ENCODE measurements at places on chromosomes 5 and 9.

DNA sequence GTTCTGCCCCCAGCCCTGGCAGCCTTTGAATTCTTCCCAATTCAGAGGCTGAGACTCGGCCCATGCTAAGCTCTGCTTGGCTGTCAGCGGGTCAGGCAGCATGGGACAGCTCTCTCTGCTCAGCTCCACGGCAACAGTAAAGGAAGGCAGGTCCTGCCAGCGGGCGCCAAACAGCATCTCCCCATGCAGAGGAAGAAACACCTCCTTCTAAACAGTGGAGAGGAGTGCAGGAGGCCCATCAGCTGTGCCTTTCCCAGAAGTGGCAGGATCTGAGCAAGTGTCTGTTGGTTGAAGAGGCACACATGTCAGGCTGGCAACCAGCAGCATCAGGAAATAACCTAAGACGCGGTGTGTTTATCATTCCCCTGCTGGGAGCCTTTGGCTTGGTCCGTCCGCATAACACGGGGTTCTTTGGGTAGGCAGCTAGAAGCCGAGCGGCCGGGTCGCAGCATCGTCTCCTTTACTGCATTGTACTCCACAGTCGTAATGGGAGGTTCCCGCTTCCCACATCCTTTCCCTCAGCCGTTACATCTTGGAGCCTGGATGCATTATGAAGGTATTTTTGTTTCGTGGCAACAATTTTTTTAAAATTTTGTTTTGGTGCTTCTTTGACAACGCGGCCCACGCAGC, 42.7 kb upstream of the NCS1 start:
- DNase-seq: no peak

DNA sequence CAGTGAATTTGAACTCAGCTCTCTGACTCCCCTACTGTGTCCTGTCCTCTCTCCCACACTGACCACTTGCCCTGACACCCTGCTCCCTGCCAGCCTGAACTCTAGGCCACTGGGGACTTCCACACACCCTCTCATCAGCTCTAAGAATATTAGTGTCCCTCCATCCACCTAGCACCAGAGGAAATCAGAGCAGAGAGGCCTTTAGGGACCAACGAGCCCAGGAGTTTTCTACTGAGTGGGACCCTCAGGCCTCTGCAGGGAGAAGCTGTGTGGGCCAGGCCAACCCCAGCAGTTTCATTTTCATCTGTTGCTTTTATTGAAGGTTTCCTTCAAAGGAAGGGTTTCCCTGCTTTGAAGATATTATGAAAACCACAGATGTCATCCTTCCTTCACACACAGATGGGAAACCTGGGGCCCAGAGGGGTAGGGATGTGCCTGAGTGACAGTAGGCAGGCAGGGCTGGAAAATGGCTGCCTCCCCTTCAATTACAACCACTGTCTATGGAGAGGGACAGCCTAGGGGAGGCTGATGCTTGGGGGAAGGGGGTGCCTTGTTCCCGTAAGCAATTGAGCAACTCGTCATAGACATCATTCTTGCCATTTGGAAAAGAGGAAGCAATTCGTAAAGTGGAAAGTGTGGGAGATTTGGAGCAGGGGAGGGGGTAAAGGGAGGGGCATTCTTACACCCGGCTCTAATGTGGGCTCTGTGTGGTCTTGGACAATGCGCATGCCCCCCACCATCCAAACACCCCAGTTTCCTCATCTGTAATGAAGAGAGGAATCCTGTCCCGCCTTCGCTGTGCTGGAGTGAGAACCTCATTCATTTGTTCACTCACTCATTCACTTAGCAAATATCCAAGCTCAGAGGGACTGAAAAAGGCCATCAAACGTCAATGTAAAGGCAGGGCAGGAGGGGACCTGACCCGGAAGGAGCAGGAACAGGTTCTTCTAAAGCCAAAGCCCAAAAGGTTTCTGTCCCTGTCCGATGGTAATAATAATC, 3.9 kb downstream of the GLIPR2 start:
- peak; percentile 43 for DNase-seq

DNA sequence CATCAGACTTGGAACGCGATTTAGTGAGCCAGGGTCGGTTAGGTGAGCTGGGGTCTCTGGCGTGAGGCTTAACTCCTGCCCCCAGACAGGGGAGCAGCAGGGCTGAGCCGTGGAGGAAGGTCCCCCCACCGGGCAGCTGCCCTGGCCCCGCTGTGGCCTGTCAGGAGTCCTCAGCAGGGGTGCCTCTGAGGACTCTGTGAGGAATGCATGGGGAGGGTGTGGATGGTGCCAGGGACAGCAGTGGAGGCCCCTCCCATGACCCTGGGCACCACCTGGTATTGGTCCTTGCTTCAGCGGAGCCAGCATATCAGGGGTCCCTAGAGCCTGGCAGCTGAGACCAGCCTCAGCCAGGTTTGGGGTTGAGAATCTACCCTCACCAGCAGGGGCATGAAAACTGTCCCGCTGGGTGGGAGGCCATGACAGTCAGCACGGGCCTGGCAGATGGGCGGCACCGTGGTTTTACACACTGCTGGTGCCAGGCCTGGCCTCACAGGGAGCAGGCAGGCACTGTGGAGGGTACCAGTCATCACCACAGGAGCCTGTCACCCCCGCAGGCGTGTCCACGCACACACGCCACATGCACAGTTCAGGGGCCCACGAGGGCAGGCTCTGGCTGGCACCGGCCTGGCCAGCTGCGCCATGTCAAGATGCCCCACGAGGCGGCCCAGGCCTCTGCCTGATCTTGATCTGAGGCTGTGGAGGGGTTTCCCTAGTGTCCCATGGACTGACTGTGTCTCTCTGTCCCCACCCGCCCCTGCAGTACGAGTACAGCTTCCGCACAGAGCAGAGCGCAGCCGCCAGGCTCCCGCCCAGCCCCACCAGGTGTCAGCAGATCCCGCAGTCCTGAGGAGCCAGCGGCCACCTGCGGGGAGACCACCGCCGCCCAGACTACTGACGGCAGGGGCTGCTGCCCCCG, 111.1 kb upstream of the LMX1B start:
- no peak for DNase-seq

GRCh38 chr9:133861086-133861485, 122.9 kb upstream of the SARDH start:
- no peak for DNase-seq

DNA sequence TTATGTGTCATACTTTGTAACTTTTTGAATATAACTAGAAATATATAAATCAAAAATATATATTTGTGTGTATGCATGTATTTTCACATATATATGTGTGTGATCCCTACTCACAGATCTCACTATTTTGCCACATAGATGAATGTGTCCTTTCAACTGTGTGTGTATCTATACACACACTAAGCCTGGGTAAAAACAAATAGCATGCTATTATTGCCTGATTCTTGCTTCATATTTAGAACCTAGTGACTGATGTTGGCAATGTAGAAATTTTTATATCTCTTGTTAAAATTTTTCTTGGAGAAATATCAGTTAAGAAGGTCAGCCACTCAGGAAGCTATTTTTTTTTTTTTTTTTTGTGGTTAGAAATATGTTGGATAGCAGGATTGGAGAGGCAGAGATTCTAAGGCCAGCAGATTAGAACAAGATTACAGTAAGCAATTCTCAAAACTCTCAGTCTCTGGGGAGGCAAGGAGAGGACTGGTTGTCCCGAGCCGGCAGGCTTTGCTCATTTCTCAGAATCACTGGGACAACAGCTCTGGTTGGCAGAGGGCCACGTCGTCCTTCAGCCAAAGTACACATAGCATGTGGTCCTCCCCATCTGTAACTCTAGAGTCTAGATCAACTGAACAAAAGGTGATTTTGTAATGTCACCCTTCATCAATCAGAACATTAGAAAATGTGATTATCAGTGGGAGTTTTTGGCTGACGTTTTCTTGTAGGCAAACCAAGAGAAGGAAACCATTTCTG, 19.7 kb downstream of the C6 start:
- no peak for DNase-seq

GRCh38 chr5:132227235-132227484, 493 bp downstream of the P4HA2 start:
- no peak for DNase-seq

DNA sequence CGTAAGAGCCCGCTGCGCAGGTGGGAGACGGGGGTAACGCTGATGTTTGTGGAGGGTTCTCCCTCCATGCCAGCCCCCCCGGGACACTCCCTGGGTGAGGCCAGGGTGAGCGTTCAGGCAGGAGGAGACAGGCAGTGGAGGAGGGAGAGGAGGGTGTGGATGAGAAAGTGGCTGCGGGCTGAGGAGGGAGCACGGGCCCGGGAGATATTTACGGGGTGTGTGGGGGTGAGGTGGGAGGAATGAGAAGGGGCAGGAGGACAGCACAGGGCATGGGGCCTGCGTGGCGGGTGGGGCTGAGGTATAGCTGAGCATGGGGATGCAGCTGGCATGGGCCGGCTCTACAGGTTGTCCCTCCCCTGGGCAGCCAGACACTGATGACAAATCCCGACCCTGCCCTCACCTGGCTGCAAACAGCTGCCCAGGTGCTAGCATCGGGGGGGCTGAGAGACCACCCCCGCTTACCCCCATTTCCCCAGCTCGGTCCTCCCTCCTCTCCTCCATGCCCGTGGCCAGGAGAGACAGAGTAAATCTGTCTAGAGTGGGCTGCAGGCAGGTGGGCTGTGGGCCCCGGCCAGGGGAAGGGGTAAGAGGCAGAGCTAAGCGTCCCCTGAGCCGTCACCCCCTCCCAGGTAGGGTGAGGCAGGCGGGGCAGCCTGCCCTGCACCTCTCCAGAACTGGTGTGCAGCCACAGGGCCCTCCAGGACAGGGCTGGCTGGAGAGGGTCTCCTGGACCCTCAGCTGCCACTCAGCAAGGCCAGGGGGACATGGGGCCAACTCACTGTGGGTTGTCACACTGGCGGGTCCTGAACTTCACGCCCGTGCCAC, 79.2 kb downstream of the ZNF354C start:
- DNase-seq: no peak

GRCh38 chr5:13505326-13505725, 439.2 kb downstream of the DNAH5 start:
- no peak for DNase-seq

- DNase-seq: peak; percentile 29
Observed at GRCh38 chr5:143186623-143187022, 216.9 kb downstream of the NR3C1 start.

- DNase-seq: no peak
Observed at GRCh38 chr9:133106511-133107244, 14.4 kb downstream of the RALGDS start.

DNA sequence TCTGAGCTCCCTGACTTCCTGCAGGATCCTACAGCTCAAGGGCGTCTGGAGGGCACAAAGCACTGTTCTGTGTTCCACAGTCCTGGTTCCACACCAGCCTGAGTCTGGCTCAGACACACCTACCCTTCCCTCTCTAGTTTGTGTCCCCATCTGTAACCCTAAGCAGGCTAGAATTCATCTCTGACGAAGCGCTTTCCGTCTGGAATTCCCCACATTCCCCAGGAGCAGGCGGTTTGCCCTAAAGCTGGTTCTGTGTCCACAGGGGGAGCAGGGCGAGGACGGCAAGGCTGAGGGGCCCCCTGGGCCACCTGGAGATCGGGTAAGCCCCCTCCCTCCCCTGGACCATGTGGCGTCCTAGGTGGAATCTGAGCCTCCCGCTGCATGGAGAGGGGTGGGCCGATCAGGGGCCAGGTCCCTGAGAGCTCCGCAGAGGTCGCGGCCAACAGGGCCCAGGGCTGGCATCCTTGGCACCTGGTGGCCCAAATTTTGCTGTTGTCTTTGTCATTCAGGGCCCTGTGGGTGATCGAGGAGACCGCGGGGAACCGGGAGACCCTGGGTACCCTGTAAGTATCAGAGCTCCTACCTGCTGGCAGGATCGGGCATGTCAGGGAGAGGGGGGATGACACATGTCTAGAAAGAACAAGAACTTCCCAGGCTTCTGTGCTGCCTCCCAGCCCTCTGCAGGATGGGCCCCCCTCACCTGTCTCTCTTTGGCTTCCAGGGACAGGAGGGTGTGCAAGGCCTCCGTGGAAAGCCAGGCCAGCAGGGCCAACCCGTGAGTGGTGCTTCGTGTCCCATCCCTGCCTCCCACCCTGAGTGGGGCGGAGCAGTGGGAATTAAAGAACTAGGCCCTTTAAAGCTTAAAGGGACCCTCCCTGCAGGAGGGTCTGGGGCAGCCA, 34.5 kb upstream of the ORM1 start:
- DNase-seq: no peak

- DNase-seq: no peak
Observed at GRCh38 chr9:117462861-117463260, 48.0 kb upstream of the ASTN2 start.

- peak; percentile 72 for DNase-seq
Observed at GRCh38 chr9:34171753-34172535, 6.9 kb upstream of the UBAP1 start.

DNA sequence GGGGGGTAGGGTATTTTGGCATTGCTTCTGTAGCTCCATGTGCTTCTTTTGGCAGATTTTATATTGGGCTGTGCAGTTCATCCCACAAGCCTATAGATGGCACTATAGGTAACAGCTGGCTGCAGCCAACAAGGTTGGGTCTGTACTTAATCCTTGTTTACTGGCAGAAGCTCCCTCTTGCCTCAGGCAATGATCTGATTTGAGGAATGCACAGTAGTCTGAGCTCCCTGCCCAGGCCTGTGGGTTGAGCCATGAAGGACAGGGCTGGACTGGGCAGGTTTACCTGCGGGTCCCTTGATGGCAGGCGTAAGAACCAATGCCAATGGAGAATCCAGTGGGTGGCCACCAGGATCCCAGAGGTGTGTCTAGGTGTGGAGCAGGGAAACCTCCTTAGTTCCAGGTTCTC, 11.7 kb upstream of the OR1J2 start:
- DNase-seq: peak; percentile 53

DNA sequence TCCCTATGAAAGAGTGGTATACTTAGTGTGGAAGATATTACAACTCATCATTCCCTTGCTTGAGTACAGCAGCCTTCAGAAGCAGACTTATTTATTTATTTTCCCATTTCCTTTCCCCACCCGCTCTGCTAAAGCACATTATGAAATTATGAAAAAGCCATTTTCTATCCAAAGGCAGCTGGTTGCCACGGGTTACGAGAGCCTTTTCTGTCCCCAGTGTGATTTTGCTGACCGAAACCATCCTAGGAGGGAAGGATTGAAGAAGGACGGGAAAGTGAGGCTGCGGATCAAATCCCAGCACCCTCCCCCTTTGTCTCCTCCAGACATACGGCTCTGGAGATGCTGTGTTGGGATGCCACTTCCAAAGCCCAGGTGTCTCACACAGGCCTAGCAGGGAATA, 246.9 kb downstream of the TLR4 start:
- DNase-seq: no peak

- no peak for DNase-seq
Observed at GRCh38 chr9:29838491-29839020, 2265.3 kb upstream of the C9orf72 start.

GRCh38 chr9:116144038-116144437, 9.6 kb upstream of the PAPPA start:
- no peak for DNase-seq

DNA sequence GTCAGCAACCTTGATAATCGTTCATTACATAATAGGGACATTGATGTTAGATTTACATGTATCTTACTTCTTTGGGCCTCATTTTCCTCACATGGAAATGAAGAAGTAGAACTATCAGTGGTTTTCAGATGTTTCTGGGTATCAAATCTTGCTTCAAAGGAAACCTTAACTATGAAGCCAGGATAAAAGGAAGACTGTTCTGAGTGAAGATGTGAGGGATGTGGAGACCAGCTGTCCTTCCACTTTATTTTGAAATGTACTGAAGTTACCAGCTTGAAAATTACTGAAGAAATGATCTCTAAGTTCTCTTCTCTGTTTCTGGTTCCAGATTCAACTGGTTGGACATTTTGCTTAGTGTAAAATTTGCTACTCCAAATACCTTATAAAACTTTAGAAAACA, 186.0 kb downstream of the ADAMTSL1 start:
- no peak for DNase-seq
